ENCODE measurements at places on chromosomes 5 and 9.

DNA sequence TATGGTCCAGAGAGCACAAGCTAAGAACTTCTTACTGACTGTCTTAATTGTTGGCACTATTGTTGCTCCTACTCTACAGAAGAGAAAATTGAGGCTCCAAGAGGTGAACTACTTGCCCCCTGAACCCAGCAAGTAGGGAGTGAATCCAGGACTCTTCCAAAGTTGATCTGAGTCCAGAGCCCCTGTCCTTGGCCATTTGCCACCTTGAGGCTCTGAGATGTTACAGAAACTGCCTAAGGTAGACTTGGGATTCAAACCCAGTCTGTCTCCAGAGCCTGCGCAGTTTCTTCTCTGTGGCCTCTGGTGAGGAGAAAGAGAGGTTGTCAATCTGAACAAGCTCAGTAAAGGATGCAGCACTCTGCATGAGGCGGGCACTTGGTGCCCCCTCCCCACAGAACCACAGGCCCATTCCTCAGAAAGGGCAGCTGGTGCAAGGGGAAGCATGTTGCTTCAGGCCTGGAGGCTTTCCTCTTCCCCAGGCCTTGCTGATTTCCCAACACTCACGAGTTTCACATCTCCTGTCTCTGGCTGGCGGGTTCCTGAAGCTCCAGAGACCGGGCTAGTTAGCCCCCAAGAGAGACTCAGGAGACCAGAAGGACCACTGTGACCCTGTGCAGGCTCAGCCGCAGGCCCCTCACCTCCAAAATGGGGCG, 2.9 kb upstream of the LCP2 start:
- DNase-seq = no peak

GRCh38 chr5:321726-322251, 275 bp downstream of the AHRR start:
- DNase-seq = no peak

DNA sequence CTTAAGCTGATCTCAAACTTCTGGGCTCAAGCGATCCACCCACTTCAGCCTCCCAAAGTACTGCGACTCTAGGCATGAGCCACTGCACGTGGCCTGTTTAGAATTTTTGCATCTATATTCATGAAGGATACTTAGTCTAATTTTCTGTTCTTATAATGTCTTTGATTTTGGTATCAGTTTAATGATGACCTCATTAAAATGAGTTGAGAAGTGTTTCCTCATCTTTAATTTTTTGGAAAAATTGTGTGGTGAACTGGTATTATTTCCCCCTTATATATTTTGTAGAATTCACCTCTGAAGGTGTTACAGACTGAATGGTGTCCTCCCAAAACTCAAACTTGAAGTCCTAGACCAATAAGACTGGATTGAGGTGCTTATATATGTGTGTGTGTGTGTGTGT, 46.5 kb downstream of the ANKRD31 start:
- DNase-seq = no peak

DNA sequence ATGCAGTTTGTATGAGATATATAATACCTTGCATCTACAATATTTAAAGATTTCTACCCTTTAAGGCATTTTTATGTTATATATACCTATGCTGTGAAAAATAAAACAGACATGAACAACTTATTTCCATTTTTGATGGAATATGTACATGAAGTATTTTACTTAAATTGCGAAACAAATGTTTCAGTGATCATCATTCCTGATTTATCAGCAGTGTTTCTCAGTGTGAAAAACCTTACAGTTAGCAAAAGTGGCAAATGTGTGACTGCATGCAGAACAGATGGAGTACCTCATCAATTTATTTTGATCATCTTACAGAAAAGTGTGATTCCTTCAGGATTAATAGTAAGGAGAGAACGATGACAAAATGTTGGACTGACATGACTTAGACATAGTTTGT, 43.1 kb downstream of the PRR16 start:
- no peak for DNase-seq

GRCh38 chr9:34276772-34277171, 52.3 kb downstream of the KIF24 start:
- DNase-seq = no peak

- no peak for DNase-seq
Observed at GRCh38 chr9:126230692-126231091, 95.9 kb upstream of the MVB12B start.

GRCh38 chr5:109192555-109193281, 217.1 kb downstream of the PJA2 start:
- DNase-seq = no peak

- DNase-seq = no peak
Observed at GRCh38 chr9:83430681-83431080, 107.5 kb downstream of the FRMD3 start.

- no peak for DNase-seq
Observed at GRCh38 chr5:1913578-1913977, 30.9 kb upstream of the IRX4 start.

GRCh38 chr9:97039514-97039860, 545 bp upstream of the CTSV start:
- peak; percentile 10 for DNase-seq

DNA sequence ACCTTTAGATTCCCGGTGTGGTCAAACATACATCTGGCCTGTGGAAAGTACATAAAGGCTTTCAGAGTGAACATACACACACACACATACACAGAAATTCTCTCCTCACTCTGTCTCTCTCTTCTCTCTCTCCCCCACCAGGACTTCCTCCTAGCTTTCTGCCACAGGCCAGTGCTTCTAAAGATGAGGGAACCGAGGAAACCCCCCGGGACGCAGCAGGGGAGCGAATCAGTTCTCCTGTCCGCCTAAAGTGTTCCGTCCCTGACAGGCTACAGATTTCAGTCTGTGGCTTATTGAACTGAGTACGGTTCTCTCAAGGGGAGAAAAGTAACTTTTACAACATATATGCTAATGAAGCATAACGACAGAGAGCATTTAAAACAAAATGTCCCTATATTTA, 75.8 kb downstream of the MED27 start:
- DNase-seq = no peak

- DNase-seq = no peak
Observed at GRCh38 chr5:131423056-131423455, 159.2 kb downstream of the CDC42SE2 start.

DNA sequence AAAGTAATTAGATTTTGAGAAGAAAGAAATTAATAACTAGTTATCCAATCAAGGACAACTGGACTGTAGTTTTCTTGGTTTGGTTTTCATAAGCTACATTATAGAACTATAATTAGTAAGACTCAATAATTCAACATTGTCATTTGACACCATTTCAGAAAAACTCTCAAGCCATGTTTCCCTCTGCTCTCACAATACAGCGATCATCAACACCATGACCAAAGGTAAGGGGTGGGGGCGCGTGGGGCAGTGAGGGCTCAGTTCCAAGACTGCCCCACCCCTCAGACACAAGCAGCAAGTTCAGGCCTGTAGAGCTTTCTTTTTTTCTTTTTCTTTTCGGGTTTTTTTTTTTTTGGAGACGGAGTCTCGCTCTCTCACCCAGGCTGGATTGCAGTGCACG, 6.4 kb downstream of the CMBL start:
- DNase-seq = no peak

DNA sequence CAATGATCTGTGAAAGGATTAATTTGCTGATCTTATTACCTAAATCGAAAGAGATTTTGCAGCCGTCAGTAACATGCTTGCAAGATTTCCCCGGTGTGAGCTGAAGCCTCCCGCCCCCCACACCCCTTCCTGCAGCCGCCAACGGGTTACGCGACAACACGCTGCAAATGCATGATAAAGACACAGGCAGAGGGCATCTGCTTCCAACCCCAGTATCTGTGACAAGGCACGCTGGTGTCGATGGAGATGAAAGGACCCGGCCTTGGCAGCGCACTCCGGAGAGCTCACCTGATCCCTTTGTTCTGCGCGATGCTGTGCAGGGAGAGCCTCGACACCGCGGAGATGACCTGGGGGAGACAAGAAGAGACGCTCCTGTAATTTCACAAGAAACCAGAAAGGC, 122.9 kb upstream of the SARDH start:
- DNase-seq = no peak

- no peak for DNase-seq
Observed at GRCh38 chr5:456351-457194, 13.6 kb downstream of the EXOC3 start.

- no peak for DNase-seq
Observed at GRCh38 chr5:55211184-55211874, 15.8 kb downstream of the MCIDAS start.

GRCh38 chr5:2410451-2410850, 341.0 kb downstream of the IRX2 start:
- DNase-seq = no peak

DNA sequence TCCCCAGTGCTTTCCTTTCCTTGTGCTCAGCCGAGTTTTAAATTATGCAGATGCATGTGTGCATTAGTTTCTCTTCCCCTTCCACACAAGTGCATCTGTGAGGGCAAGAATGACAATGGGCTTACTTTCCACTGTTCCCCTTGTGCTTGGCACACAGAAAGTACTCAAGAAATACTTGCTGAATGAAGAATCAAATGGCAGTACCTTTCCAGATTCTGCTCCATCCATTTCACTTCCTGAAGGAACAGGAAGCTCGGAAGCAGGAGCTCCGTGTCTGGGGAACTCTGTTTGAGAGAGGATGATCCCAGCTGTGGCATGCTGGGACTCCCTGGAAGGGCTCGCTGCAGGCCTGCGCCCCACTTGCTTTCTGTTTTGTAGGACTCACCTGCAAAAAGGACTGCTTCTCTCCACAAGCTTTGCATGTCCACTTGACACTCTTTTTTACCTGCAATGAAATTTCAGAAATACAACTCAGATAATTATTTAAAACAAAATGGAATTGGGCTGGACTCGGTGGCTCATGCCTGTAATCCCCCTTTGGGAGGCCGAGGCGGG, 5.5 kb downstream of the MRNIP start:
- peak; percentile 54 for DNase-seq

DNA sequence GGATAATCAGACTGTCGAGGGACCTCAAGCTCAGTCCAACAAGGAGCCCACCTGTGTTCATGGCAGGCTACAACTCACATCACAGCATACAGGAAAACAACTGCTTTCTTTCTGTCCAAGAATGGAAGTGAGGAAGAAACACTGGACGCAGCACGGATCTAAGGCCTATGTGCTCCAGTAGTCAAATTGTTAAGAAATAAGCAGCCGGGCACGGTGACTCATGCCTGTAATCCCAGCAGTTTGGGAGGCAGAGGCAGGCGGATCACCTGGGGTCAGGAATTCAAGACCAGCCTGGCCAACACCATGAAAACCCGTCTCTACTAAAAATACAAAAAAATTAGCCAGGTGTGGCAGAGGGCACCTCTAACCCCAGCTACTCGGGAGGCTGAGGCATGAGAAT, 427.8 kb downstream of the BNC2 start:
- DNase-seq = no peak

GRCh38 chr9:19231126-19231903, 822 bp downstream of the DENND4C start:
- peak; percentile 29 for DNase-seq

DNA sequence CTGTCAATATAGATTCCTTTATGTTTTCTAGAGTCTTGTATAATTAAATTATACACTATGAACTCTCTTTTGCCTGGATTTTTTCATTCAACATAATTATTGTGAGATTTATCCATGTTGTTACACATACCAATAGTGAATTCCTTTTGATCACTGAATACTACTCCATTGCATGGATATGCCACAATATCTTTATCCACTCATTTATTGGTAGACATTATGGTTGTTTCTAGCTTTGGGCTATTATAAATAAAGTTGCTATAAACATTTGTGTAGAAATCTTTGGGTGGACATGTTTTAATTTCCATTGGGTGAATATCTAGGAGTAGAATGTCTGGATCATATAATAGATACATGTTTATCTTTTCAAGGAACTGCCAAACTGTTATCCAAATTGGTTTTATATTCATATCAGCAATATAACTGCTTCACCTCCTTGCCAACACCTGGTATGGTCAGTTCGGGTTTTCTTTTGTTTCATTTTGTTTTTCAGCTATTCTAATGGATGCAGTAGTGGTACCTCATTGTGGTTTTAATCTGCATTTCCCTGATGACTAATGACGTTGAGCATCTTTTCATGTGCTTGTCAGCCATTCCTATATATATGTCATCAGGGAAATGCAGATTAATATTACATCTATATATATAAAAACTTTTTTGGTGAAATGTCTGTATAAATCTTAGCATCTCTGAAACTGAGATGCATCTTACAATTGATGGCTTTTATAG, 32.1 kb upstream of the TCF7 start:
- no peak for DNase-seq

GRCh38 chr9:7910426-7911020, 110.9 kb upstream of the DMAC1 start:
- DNase-seq = no peak

DNA sequence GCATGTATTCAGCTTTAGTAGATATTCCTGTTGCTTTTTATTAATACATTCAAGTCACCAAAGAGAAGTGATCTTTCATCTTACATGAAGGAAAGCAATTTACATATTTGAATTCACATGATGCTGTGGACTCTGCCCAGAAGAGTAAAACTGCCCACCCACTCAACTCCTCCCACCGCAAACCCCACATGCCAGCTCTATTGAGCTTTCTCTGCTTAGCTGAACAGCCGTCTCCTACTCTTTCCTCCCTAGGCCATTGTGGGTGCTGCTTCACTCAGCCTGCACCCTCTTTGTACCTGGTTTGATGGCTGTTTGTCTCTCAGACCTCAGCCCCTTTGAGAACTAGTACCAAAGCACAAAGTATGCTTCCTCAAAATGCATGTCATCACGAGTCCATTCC, 48.4 kb upstream of the MAP3K1 start:
- DNase-seq = no peak

DNA sequence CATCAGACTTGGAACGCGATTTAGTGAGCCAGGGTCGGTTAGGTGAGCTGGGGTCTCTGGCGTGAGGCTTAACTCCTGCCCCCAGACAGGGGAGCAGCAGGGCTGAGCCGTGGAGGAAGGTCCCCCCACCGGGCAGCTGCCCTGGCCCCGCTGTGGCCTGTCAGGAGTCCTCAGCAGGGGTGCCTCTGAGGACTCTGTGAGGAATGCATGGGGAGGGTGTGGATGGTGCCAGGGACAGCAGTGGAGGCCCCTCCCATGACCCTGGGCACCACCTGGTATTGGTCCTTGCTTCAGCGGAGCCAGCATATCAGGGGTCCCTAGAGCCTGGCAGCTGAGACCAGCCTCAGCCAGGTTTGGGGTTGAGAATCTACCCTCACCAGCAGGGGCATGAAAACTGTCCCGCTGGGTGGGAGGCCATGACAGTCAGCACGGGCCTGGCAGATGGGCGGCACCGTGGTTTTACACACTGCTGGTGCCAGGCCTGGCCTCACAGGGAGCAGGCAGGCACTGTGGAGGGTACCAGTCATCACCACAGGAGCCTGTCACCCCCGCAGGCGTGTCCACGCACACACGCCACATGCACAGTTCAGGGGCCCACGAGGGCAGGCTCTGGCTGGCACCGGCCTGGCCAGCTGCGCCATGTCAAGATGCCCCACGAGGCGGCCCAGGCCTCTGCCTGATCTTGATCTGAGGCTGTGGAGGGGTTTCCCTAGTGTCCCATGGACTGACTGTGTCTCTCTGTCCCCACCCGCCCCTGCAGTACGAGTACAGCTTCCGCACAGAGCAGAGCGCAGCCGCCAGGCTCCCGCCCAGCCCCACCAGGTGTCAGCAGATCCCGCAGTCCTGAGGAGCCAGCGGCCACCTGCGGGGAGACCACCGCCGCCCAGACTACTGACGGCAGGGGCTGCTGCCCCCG, 111.1 kb upstream of the LMX1B start:
- DNase-seq = no peak

GRCh38 chr9:124818431-124819281, 34.6 kb upstream of the WDR38 start:
- no peak for DNase-seq
